ENCODE measurements at places on chromosomes 1 and 21. TPM values are rescaled to one million over a fixed set of nuclear protein-coding genes. Genes with fewer than 3 reads are reported as not detected.

AKR7A3 gene
- total RNA-seq = 0.42 TPM

- no peak overlapping the region for H3K4me3 ChIP-seq
- no peaks in the 10 kb centered on the region for H3K4me1 ChIP-seq
- H3K36me3 ChIP-seq = no peaks in the 10 kb centered on the region
- H3K27ac ChIP-seq = no peak overlapping the region
- peaks cover 16% of the 10 kb centered on the region for H3K27me3 ChIP-seq
- DNase-seq = no peak
Observed at GRCh38 chr21:45454060-45454925, 49.3 kb downstream of the COL18A1 start.

DNA sequence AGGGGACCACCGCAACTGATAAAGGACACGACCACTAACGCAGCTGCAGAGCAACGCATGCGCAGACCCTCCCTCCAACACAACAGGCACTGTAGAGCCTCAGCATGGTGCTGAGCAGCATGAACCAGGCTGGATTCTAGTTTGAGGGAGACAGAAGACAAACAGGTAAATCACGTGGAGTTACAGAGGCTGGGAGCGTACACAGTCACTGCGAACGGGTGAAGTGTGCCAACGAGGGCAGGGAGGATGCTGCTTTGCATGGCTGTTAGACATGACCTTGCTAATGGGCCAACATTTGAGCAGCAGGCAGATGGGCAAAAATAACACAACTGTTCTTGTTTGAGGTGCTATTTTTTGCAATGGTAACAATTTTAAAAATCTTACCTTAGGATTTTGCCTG, 55.2 kb upstream of the NADK start:
- no peak overlapping the region for H3K27ac ChIP-seq
- DNase-seq = no peak
- H3K4me1 ChIP-seq = peaks cover 12% of the 10 kb centered on the region
- no peaks in the 10 kb centered on the region for H3K36me3 ChIP-seq
- H3K27me3 ChIP-seq = no peaks in the 10 kb centered on the region
- H3K4me3 ChIP-seq = no peak overlapping the region

DNA sequence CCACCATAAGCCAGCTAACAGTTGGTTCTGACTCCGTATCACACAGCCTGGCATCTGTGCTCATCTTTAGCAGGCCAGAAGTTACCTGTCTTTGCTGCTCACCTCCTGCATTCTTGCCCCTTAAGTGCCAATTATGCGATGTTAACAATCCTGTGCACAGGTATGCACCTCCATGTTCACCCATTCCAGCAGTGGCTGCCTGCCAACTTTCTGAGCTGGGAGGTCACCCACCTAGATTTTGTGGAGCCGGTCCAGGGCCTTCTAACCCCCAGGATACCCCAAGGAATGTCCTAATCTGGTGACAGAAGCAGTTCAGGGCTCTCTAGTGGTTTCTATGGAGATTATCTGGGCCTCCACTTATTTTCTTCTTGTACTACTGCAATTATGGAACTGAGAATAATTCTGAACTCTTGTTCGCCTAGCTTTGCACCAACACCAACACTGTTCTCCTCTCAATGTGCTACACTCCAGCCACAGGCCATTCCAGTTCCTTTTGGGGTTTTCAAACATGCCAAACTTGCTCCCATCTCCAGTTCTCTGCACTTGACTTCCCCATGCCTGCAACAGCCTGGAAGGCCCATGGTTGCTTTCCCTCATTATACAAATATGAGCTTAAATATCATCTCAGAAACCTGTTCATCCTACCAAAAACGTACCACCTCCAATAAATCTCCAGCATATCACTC, 9.0 kb downstream of the BCAR3 start:
- no peak for DNase-seq
- H3K36me3 ChIP-seq = no peaks in the 10 kb centered on the region
- H3K4me1 ChIP-seq = peaks cover 30% of the 10 kb centered on the region

DNA sequence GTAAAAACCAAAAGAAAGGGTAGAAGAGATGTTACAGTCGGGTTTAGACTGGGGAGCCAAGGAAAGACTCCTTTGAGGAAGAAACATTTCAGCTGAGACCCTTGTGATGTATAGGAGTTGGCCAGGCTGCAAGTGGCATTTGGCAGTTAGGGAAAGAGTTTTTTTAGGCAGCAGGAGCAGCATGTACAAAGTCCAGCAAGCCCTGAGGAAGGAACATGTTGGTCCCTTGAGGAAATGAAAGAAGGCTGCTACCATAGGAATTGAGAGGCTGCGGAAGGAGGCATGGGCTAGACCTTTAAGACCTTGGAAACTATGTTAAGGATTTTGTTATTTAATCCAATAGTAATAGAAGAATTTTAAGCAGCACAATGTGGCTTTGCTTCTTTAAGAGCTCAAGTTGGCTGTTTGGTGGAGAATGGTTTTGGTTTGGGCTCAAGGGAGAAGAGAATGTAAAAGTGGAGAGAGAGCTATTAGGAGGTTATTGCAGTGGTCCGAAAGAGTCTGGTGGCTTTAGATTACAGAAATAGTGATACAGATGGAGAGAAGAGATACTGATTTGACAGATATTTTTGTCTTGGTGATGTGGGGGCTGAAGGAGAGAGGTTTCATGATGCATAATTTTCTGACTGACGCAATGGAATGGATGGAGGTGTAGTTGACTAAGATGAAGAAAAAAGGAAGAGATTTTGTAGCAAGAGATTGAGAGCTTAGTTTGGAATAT, 26.6 kb downstream of the SMAP2 start:
- peaks cover 8% of the 10 kb centered on the region for H3K4me1 ChIP-seq
- H3K36me3 ChIP-seq = no peaks in the 10 kb centered on the region
- H3K4me3 ChIP-seq = no peak overlapping the region
- H3K27me3 ChIP-seq = no peaks in the 10 kb centered on the region
- no peak for DNase-seq
- H3K27ac ChIP-seq = peak overlapping the region; percentile 11

GRCh38 chr1:25484096-25484495, 53.4 kb downstream of the MACO1 start:
- DNase-seq = peak; percentile 46
- H3K4me3 ChIP-seq = no peak overlapping the region
- no peaks in the 10 kb centered on the region for H3K27me3 ChIP-seq
- peak overlapping the region; percentile 83 for H3K27ac ChIP-seq
- peaks cover 37% of the 10 kb centered on the region for H3K36me3 ChIP-seq
- H3K4me1 ChIP-seq = peaks cover 43% of the 10 kb centered on the region

GRCh38 chr21:32957545-32957944, 68.2 kb upstream of the OLIG2 start:
- H3K4me1 ChIP-seq = no peaks in the 10 kb centered on the region
- H3K27me3 ChIP-seq = peaks cover 41% of the 10 kb centered on the region
- no peaks in the 10 kb centered on the region for H3K36me3 ChIP-seq
- H3K27ac ChIP-seq = no peak overlapping the region
- DNase-seq = no peak

TRIM17 gene
- not detected for total RNA-seq

RGS16 gene
- total RNA-seq = 0.98 TPM

MNDA gene
- total RNA-seq = 2.7 TPM

DNA sequence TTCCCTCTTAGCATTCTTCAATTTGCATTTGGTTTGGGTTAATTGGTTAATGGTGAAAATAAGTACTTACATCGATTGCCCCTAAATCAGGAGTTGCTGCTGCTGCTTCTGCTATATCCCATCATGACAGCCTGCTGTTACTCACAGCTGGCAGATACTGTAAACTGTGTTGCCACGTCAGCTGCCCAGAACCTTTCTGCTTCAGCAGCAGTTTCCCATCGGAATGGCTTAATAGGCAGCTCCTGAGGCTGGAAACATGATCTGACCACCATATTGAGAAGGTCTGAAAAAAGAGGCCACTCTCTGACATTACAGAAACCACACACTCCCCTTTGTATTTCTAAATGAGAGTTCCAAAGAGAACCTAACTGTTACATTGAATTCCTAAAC, 14.3 kb upstream of the SEC16B start:
- no peaks in the 10 kb centered on the region for H3K27me3 ChIP-seq
- H3K4me1 ChIP-seq = peaks cover 24% of the 10 kb centered on the region
- no peaks in the 10 kb centered on the region for H3K36me3 ChIP-seq
- no peak overlapping the region for H3K27ac ChIP-seq

TNNI3K gene
- total RNA-seq = 0.39 TPM

GRCh38 chr1:42392255-42392654, 11.7 kb downstream of the RIMKLA start:
- DNase-seq = no peak
- no peak overlapping the region for H3K4me3 ChIP-seq
- no peak overlapping the region for H3K27ac ChIP-seq
- no peaks in the 10 kb centered on the region for H3K36me3 ChIP-seq
- no peaks in the 10 kb centered on the region for H3K4me1 ChIP-seq
- H3K27me3 ChIP-seq = no peaks in the 10 kb centered on the region

AK4 gene
- 2.6 TPM for total RNA-seq

DNA sequence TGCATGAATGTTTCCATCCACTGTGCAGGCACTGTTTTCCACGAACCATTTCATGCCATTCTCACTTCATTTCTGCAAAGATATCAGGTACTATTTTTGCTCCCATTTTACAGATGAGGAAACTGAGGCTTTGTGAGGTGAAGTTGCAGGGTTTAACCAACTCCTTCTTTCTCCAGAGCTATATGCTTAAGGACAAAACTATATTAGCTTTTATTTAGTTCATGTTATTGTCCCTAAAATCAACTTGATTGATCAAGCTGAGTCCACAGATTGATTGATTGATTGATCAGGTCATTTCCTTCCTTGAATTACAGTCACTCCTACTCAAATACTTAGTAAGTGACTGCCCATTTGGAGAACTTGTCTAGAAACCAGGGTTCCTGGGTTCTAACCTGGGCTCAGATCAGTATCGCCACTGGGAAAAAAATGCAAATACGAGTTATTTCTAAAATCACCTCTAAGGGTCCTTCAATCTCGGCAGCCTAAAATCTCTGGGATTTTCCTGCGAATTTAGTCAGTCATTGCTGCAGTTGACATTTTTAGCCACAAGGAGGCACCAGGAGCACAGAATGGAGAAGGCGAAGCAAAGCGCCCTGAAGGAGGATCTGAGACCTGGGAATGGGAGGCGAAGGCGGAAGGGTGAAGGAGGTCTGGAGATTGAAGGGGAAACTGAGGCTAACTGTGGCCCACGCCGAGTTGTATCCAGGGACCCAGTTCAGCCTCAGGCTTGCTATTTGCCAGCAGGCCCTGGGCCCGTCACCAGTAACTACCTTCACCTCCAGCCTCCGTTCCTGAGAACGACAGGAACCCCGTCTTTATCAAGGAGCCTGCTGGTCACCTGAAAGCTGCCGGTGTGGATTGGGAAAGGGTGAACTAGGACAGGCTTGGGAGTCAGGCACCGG, 14.3 kb upstream of the MUL1 start:
- no peaks in the 10 kb centered on the region for H3K27me3 ChIP-seq
- no peak overlapping the region for H3K27ac ChIP-seq
- DNase-seq = peak; percentile 47
- H3K4me1 ChIP-seq = no peaks in the 10 kb centered on the region

S100A8 gene
- total RNA-seq = 17.7 TPM

DNA sequence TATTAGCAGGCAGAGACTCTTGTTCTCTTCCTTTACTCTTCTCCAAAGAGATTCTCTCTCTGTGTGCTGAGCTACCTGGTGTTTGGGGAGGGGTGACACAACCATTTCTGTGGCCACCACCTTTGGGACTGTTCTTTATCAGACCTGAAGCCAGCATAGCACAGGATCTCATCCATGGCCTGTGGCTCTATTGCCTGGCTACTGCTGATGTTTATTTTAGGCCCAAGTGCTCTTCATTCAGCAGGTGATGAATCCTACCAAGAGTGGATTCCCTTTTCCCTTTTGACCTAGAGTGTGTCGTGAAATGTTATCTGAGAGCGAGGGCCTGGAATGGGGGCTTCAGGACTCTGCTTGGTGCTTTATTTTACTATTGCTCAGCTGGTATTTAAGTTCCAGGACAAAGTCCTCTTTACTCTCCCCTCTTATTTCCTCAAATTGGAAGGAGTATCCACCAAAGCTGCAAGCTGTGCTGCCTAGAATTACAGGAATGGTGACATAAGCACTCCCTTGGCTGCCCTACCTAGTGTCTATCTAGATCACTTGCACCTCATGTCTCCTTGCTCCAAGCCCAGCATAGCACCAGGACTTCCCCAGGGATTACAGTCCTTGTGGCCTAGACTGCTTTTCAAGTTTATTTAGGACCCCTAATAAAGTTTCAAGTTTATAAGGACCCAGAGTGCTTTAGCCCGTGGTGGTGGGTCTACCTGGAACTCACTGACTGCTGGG, 94.7 kb upstream of the GPR52 start:
- no peaks in the 10 kb centered on the region for H3K4me1 ChIP-seq
- no peaks in the 10 kb centered on the region for H3K36me3 ChIP-seq
- DNase-seq = no peak
- no peak overlapping the region for H3K4me3 ChIP-seq
- H3K27me3 ChIP-seq = no peaks in the 10 kb centered on the region
- no peak overlapping the region for H3K27ac ChIP-seq

DNA sequence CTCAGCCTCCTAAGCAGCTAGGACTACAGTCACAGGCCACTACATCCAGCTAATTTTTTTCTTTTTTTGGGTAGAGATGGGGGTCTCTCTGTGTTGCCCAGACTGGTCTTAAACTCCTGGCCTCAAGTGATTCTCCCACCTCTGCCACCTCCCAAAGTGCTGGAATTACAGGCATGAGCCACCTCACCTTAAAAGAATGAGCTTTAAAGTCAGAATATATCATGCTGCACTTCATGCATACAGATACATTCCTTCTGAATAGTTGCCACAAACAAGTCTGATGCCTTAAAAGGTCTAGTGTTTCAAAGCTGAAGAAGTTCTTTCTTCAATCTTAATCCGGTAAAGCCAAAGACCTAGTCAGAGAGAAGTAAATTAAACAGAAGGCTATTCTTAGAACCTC, 23.8 kb upstream of the CPLANE2 start:
- DNase-seq = no peak
- H3K27ac ChIP-seq = no peak overlapping the region
- H3K36me3 ChIP-seq = peaks cover 7% of the 10 kb centered on the region
- no peaks in the 10 kb centered on the region for H3K27me3 ChIP-seq

NBPF14 gene
- 7.1 TPM for total RNA-seq

SAMD13 gene
- 1.5 TPM for total RNA-seq

ATP6V1G3 gene
- not detected for total RNA-seq

NAV1 gene
- total RNA-seq = 4.2 TPM

DNA sequence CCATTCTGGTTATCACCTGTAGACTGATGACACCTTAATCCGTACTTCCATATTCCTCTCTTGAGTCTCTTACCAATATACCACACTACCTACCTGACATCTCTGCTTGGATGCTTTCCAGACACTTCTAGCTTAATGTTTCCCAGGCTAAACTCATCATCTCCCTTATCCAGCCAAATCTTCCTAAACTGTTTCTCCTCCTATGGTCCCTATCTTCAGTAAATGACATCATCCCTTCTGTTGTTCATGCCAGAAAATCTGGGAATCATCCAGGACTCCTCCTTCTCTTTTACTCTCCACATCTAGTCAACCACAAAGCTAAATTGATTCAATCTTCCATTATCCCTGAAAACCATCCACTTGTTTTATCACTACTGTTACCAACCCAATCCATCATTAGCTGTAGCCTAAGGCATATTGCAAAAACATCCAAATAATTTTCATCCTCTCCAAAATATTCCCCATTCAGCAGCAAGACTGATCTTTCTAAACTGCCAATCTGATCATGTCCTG, 464.1 kb upstream of the BEND5 start:
- H3K36me3 ChIP-seq = no peaks in the 10 kb centered on the region
- H3K4me1 ChIP-seq = no peaks in the 10 kb centered on the region
- no peaks in the 10 kb centered on the region for H3K27me3 ChIP-seq
- H3K27ac ChIP-seq = no peak overlapping the region
- no peak for DNase-seq
- H3K4me3 ChIP-seq = no peak overlapping the region
